Stimulated activated naive B cell treated with anti-CD40 and anti-IgM and Interleukin-4, amounts not matched to agents 10 μg/mL and 1 μg/mL and 100 μg/mL, for 72 hours (primary cell): ENCODE measurements at places on chromosomes 3 and 15.

GRCh38 chr3:30912301-30912700 lies 17.8 kb upstream of the GADL1 start:
- no peak for DNase-seq

GRCh38 chr15:89149501-89150101 lies 61.3 kb downstream of the ABHD2 start:
- no peak for DNase-seq

DNA sequence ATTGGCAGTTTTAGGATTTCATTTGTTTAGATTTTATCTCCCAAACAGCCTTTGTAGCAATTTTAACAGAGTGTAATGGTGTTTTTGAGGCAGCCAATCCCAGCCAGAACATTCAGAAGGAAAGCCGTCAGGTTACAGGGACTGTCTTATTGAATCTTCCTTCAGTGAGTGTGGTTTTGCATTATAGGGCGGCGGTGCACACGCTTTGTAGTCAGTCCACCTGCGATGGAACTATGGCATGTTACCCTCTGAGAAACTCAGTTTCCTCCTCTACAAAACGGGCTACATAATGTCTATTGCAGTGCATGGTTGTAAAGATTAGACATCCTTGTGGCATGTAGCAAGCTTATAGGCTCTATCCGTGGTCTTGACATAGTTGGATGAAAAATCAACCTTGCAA lies 1.0 kb downstream of the LRRC28 start:
- no peak for DNase-seq

DNA sequence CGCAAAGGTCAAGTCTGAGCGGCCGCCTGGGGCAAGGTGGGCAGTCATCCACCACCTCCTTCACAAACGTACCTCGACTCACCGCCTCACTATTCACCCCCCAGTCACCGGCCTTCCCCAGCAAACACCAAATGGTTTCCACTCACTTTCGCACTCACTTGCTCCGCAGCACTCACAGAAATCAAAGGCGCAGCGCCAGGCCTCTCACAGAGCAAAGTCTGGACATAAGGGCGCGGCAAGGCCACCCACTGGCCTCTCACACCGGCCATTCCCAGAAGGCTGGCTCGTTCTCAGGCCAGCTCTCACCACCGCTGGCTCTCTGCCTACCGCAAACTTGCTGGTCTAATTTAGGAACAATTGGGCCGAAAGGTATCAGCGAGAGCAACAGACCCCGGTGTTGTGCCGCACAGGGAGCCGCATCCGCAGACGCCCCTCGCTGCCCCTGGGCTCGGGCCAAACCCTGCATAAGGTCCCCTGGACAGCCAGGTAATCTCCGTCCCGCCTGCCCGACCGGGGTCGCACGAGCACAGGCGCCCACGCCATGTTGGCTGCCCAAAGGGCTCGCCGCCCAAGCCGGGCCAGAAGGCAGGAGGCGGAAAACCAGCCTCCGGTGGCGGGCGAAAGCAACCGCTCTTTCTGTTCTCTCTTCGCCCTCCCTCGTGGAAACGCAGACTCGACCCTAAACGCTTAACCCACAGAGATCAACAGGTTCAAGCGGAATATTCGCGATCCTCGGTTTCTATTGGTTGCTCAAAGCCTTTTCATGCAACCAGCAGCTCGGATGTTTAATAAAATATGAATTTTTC lies 2.9 kb downstream of the SHOX2 start:
- DNase-seq: no peak
